ENCODE measurements at places on chromosomes 4 and X.

DNA sequence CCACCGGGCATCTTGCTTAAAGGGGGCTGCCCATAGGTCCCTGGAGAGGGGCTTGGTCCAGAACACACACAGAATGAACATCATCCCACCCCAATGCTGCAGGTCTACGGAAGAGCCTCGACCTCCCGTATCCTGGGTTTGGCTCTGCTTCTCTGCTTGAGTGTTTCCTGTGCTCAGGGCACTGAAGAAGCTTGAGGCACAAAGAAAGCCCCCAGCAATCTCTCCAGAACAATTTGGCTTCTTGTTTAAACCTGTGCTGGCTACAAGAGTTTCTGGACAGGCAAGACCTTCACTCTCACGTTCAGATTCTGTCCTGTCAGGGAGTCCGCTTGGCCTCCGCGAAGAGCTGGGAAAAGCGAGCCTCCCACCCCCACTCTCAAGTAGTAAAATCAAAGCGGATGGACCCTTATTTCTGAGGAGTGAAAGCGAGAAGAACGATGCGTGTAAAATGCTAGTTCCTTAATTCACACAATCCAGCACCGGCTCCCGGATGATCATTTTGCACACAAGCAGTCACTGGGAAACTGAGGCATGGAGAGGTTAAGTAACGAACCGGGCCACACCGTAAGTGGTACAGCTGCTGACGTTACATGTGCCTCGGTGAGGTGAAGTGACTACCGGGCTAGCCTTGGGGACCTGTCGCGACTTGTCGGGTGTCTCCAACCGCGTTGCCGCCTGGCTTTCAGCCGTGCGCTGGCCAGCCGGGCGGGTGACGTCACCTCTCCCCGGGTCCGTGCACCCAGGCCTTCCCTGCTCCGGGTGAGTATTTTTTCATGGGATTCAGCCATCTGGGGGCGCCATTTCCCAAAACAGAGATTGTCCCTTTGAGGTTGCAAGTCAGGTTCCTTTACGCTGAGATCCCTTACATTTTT is 3.1 kb upstream of the SFRP2 start:
- ATAC-seq: peak; percentile 44
- peaks cover 15% of the 10 kb centered on the region for H3K4me1 ChIP-seq
- H3K4me3 ChIP-seq: peak overlapping the region; percentile 66

DNA sequence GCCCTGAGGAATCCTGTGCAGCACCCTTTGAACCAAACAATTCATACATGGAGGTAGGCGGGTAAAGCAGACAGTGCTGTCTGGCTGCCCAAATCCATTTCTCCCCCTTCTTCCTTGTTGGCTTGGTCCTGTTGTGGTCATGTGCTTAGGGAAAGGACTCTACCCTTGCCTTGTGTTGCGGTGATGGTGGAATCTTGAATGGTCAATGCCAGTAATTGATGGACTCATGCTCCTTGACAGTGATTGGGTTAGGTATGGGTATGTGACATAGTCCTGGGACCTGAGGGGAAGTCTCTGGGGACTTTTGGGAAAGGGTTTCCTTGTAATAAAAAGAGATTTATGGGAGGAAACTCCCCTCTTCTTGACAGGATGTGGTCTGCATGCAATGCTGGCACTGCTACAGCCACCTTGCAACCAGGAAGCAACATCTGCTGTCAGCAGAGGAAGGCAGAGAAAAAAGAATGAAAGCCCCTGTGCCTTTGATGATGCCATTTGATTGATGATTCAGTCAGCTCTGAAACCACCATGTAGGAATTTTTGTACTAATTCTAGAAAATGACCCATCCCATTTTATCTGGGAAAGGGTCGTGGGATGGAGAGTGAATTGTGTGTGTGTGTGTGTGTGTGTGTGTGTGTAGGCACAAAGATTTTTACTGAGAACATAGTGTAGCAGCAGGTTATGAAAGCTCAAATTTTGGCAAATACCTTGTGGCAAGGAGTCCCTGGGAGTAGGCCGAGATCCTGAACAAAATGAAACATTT is 30.0 kb upstream of the HUWE1 start:
- peak overlapping the region; percentile 96 for H3K4me3 ChIP-seq
- peaks cover 56% of the 10 kb centered on the region for H3K36me3 ChIP-seq
- peak; percentile 47 for ATAC-seq
- no peaks in the 10 kb centered on the region for H3K27me3 ChIP-seq
- H3K4me1 ChIP-seq: peaks cover 6% of the 10 kb centered on the region
- peak overlapping the region; percentile 96 for H3K27ac ChIP-seq

DNA sequence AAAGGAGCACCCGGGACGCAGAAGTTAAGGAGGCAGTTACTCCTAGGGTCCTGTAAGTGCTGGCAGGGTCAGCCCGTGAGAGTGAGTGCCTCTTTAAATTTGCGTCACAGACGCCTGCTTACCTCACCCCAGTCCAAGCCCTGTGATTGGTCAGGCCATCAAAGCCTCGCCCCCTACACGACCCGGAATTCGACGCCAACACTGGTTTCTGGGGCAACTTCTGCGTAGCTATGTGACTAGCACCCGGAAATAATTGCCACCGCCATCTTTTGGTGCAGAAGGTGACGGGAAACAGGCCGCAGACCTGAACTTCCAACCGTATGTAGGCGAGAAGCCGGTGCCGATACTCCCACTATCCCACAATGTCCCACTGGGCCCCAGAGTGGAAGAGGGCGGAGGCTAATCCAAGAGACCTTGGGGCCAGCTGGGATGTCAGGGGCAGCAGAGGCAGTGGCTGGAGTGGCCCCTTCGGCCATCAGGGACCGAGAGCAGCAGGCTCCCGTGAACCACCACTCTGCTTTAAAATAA is at the start of gene DDX53:
TSS of gene DDX53 (plus strand) at position 265 of the 528 bp plus-strand sequence. CDS start at position 363, 98 bp downstream.
- H3K36me3 ChIP-seq: no peaks in the 10 kb centered on the region
- H3K27ac ChIP-seq: no peak within 1 kb of the TSS
- no peak for ATAC-seq
- no peaks in the 10 kb centered on the region for H3K27me3 ChIP-seq

DNA sequence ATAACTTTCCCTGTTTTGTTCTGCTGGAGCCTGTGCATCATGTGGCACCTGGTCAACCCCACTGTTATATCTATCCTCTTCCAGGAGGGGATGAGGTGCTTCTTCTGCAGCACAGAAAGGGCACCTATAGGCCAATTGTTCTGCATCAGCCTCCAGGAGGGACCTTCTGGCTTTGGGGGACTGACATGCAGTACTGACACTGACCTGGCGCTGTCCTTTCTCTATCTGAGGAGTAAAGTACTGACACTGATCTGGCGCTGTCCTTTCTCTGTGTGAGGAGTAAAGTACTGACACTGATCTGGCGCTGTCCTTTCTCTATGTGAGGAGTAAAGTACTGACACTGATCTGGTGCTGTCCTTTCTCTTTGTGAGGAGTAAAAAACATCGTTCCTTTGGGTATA is 498.4 kb downstream of the PACRGL start:
- no peak overlapping the region for H3K27ac ChIP-seq
- no peaks in the 10 kb centered on the region for H3K4me1 ChIP-seq
- no peaks in the 10 kb centered on the region for H3K27me3 ChIP-seq
- no peak for ATAC-seq

DNA sequence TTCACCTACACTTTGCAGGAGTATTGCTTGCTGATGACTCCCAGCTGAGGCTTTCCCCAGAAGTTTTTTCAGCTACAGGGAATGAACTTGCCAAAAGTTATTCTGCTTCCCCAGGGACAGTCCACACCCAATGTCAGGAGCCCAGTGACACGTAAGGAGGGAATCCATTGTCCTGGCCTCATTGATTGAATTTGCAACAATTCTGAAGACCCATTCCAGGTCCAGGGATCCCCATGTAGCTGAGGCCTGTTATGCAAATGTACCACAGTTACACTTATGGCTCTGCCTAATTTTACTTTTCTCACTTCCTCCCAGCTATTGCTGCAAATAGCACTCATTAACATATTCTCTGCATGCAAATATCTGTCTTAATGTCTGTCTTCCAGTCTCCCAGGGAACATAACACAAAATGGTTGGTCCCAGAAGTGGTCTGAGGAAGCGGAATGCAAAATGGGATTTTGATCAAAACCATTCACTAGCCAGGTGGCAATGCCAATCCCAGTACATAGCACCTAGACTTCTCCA is 113.7 kb upstream of the ACTRT1 start:
- no peak for ATAC-seq
- H3K36me3 ChIP-seq: no peaks in the 10 kb centered on the region
- H3K27me3 ChIP-seq: no peaks in the 10 kb centered on the region
- no peak overlapping the region for H3K4me3 ChIP-seq
- H3K27ac ChIP-seq: no peak overlapping the region

- no peak overlapping the region for H3K27ac ChIP-seq
- H3K4me3 ChIP-seq: no peak overlapping the region
- H3K36me3 ChIP-seq: no peaks in the 10 kb centered on the region
- no peak for ATAC-seq
- no peaks in the 10 kb centered on the region for H3K4me1 ChIP-seq
These were observed 64.9 kb downstream of the MAOA start for GRCh38 chrX:43720961-43721360.

DNA sequence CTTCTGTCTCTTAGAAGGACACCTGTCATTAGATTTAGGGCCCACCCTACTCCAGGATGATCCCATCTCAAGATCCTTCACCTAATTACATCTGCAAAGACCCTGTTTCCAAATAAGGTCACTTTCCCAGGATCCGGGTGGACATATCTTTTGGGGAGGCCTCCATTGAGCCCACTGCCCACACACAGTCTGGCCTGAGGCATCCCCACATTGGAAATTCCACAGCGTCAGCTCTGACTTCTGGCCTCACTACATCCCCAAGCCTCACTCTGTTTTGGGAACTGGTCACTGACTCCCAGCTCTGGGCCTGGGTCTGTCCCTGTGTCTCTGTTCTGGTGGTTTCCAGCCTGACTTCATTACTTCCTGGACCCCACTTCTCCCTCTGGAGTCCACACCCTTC is 285.5 kb downstream of the CRLF2 start:
- H3K36me3 ChIP-seq: no peaks in the 10 kb centered on the region
- no peak overlapping the region for H3K4me3 ChIP-seq
- H3K27me3 ChIP-seq: no peaks in the 10 kb centered on the region
- no peak overlapping the region for H3K27ac ChIP-seq
- H3K4me1 ChIP-seq: no peaks in the 10 kb centered on the region

DNA sequence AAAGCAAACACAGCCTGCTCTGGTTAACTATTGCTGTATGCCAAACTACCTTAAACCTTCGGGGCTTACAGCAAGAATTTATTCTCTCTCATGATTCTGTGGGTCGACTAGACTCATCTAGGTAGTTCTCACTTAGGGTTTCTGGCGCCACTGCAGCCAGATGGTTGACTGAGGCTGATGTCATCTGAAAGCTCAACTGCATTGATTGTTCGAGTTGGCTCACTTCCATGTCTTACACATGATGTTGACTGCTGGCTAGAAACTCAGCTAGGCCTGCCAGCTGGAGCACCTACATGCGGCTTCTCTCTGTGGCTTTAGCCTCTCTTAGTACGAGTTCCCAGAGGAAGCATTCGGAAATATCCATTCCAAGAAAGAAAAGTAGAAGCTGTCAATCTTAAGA is 103.2 kb downstream of the SRPX start:
- H3K36me3 ChIP-seq: no peaks in the 10 kb centered on the region
- no peaks in the 10 kb centered on the region for H3K4me1 ChIP-seq
- ATAC-seq: peak; percentile 46
- no peak overlapping the region for H3K27ac ChIP-seq
- no peak overlapping the region for H3K4me3 ChIP-seq
